ENCODE measurements at places on chromosomes 2 and 18.

DNA sequence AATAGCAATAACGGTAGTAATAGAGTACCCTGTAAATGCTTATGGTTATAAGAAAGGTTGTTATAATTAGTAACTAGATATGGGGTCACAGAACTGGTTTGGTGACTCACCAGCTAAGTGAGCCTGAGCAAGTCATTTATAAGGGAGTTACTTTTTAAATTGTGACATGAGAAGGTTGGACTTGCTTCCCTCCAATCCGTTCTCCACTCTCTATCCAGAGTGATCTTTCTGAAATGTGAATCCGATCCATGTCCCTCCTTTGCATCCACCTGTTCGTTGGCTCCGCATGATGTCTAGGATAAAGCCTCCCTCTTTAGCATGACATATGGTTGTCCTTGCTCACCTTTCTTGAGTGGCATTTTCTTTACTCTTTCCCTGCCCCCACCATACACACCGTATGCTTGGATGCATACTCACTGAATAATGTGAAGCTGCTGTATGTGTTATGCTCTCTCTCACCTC, 83.1 kb downstream of the CDC42EP3 start:
- DNase-seq, result no peak

GRCh38 chr2:15745350-15745749, 153.7 kb downstream of the DDX1 start:
- no peak for DNase-seq

DNA sequence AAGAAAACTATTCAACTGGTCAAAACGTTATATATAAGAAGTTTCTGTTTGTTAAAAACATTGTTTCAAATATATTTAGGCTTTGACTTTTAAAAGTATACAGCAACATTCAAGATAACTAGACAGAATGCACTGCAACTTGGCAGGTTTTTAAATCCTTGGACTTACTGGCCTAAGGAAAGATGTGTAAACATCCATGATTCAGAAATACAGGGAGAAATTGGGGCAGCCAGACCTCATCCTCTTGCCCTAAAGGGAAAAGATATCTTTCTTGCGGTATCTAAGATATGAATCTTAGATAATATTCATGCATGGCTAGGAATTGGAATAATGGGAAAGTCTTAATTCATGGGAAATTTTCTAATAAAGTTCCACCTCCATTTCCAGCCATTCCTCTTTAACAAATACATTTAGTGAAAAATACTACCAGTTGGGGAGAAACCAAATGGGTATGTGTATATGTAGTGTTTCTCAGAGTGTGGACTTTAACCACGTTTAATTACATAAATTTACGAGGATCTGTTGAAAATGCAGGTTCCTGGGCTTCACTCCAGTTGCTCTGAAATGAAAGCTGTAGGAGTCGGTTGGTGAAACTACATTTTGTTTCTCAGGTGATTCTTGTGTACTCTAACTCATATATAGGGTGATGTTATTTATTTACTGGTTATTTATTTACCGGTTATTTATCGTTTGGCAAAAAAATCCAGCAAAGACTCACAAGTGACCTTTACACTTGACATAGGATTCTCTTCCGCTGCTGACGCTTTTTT, 587 bp upstream of the TANK start:
- DNase-seq, result no peak

GRCh38 chr2:72150157-72150860, 2.6 kb upstream of the CYP26B1 start:
- peak; percentile 39 for DNase-seq

Data from T-helper 1 cell (primary cell).